Activated T-helper 1 cell treated with Interleukin-2 at 50 U/mL for 16 hours (primary cell): ENCODE measurements at places on chromosomes 13 and 19.

GRCh38 chr19:44813841-44814470 lies 5.1 kb downstream of the BCAM start:
- DNase-seq: no peak

- DNase-seq: no peak
These were observed 6.4 kb upstream of the IPO5 start for GRCh38 chr13:97946951-97947588.

- no peak for DNase-seq
These were observed 49.8 kb downstream of the DNM2 start for GRCh38 chr19:10767726-10768125.

- no peak for DNase-seq
These were observed 232.2 kb downstream of the DLEU7 start for GRCh38 chr13:50611117-50611781.

DNA sequence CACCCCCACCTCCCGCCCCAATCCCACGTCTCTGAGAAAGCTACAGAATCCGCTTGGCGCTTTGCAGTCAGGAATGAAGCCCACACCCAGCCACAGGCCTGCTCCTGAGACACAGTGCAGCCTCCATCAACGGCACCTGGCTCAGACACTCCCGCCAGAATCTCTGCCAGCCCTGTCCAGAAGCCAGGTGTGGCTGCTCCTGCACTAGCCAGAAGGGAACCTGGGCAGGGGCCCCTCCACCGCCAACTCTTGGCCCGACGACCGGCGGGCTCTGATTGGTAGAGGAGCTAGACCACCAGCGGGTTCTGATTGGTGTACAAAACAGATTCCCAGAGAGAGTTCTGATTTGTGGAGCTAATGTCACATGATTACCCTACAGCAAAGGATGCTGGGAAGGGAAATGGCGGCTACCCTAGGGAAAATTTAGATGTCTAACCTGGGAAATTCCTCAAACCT lies 2.9 kb upstream of the PPP6R1 start:
- no peak for DNase-seq

DNA sequence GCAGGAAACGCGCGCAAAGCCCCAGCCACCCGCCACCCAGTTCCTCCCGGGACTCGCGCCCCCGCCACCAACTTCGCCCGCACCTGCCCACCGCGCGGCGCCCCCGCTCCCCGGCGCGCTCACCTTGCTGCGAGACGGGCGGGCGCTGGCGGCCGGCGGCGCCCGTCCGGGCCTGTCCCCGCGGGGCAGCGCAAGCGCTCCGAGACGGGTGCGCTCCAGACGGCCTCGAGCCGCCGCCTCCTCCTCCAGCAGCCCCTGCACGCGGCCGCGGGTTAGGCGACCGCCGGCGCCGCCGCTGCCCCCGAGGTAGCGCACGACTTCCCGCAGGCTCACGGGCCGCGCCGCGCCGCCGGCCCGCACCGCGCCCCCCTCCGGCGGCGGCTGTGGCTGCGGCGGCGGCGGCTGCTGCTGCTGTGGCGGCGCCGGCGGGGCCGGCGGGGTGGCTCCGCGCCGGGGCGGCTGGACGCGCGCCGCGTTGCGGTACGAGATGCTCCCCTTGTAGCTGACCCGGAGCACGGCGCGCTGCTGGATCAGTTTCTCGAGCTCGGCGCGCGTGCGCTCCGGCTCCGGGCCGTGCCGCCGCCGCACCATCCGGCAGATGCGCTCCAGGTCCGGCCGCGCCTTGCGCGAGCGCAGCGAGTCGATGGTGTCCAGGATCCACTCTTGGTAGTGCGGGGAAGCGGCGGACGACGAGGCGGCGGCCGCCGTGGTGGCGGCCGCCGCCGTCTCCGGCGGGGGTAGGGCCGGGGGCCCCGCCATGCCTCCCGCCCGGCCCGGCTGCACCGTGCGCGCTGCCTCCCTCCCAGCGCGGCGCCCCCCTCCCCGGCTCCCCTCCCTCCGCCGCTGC lies 666 bp downstream of the SAMD1 start:
- DNase-seq: no peak

DNA sequence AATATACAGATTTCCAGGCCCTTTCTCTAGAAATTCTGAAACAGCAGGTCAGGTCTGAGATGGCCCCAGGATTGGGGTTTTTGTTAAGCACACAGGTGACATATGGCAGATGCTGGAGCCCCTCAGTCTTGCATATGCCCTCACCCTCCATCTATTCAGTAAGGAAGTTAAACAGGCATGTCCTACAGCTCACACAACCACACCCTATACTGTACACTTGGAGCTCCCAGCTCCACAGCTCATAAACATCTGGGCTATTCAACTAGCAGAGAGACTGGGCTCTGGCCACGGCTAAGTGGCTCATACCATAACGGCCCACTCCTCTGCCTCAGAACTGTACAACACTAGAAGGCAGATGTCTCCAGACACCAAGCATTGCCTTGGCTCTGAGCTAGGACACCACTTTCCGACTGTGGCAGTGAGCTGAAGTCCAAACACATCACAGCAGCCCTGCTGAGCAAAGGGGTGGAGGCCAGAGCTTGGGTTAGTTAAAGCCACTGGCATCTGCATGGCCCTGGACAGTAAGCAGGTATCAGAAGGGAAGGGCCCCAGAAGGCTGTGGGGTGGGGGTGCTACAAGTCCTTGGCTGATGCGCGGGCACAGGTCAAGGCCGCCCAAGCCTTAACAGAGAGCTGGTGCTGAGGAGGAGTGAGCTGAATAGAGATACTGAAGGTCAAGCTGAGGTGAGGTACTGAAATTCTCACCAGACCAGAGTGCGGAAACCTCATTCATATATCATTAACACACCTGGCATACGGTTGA lies 79.1 kb downstream of the ABCC4 start:
- no peak for DNase-seq

GRCh38 chr13:73937441-73937840 lies 196.8 kb downstream of the KLF12 start:
- no peak for DNase-seq

DNA sequence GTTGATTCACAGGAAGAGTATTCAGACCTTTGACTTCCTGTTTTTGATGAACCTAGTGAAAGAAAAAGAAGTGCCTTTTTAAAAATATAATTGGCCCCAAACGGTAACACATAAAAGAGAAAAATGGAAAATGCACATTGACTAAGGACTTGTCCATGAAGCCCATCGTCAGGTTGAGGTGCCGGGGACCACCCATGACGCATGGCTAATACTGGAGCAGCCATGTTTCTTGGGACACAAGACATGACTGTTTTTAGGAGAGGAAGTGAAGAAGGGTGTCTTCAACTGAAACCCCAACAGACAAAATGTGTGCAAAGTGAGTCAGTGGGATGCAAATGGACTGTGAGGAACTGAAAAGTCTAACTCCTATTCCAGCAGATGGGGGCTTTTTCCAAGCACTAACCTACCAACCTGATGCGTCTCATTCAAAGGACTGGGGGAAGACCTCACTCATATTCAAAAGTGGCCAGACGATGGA lies 459.4 kb downstream of the FOXO1 start:
- no peak for DNase-seq

DNA sequence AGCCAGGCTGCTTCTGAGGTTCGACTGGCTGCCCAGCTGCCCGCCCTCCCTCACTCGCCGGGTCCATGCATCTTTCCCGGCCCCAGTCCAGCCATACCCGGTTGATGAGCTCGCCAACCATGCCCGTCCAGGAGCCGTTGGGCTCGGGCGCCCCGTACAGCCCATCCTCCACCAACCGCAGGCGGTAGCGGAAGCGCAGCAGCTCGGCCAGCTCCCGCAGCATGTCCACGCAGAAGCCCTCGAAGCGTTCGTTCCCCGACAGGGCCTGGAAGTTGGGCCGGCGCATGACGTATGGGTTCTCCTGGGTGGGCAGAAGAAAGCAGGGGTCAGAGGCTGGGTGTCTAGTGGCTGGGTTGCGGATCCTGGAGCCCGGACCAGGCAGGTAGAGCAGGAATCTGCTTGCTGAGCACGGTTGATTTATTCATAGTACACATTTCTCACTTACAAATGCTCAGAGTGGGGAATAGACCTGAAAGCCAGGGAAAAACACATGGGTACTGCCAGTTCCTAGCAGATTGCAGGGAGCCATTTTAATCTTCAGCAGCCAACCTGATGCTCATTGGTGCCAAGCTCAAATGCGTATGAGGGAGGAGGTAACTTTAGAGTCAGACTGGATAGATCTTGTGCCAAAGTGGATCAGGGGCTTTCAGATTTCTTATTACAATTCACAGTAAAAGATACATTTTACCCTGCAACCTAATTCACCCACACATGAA lies 27.4 kb downstream of the GRIK5 start:
- DNase-seq: no peak

GRCh38 chr19:49684251-49684982 lies 5.0 kb upstream of the ADM5 start:
- no peak for DNase-seq

- no peak for DNase-seq
These were observed 11.1 kb upstream of the GTF2F2 start for GRCh38 chr13:45109102-45109720.

DNA sequence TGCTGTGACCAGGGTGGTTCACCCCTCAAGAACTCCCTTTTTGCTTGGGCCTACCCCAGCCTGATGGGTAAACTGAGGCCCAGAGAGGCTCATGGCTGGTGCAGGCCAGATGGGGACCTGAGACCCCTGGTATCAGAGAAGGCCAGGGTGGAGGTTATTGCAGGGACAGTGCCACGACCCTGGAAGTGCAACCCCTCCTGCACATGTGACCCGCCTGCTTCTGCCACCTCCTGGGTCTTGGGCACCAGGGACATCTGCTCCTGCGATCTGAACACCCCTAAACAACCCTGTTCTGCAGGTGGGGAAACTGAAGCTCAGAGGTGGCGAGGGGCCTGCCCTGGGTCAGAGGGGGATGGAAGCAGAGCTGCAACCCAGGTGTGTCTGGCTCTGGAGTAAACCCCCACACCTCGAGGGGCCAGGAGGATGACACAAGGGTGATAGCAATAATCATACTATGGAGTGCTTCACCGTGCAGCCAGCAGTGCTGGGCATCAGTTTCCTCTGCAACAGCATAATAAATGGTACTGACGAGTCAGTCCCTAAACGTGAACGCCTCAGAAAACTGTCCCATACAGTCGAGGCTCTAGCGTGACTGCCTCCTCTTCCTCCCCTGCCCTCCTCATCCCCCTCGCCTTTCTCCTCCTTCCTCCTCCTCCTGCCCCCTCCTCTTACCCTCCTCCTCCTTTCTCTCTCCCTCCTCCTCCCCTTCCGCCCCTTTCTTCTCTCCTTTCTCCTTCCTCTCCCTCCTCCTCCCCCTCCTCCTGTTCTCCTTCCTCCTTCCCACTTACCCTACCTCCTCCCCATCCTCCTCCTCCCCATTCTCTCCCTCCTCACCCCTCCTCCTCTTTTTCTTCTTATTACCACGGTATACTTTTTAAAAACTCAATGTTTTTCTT lies 4.3 kb downstream of the YJEFN3 start:
- DNase-seq: no peak

- DNase-seq: no peak
These were observed 25.4 kb upstream of the NPAS1 start for GRCh38 chr19:46994141-46994686.
